ENCODE measurements at places on chromosomes 4 and X.

- DNase-seq: no peak
These were observed 9.6 kb downstream of the PSAPL1 start for GRCh38 chr4:7425124-7425523.

GRCh38 chr4:112109360-112110058 lies 35.7 kb upstream of the FAM241A start:
- peak; percentile 74 for DNase-seq

DNA sequence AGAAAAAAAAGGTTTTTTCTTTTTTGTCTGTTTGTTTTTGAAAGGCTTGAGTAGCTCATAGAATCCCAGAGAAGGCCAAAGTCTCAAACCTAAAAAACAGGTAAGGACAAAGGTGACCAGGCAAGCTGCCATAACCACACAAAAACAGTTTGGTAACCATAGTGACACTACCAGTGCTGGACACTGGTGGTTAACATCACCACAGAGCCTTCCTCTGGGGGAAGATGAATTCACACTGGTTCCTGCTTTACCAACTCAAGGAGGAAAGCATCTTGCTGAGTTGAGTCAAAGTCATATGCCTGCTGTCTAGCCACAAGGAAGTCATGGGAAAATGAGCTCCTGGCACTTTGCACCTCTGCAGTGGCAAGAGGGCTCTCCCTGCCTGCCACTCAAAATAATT lies 32.5 kb downstream of the IDS start:
- DNase-seq: peak; percentile 83

DNA sequence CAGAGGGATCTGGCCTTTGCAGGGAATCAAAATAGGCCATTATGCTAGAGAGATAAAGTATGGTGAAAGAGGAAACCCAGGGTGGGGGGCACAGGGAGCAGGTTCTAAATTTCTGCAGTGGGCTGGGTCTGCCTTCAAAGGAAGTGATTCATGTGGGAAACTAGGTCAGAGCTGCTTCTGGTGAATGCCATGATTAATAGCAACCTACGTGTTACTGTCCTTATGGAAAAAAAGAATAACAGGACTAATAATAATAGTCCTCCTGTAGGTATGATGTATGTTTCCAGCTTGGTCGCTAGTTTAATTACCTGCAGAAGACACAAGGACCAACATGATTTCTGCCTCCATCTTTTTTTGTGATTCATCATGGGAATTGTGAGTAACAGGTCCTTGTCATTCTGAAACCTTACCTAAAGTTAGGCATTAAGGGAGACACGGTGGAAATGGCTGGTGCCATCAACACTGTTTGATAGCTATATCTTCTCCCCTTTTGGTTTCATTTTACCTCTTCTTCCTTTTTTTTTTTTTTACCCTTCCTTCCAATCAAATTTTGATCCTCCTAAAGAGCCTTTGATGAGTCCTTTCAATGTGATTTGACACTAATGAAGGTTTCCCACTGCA lies 180.4 kb downstream of the CPEB2 start:
- DNase-seq: no peak

GRCh38 chr4:154361450-154361849 lies 130.1 kb downstream of the DCHS2 start:
- no peak for DNase-seq

DNA sequence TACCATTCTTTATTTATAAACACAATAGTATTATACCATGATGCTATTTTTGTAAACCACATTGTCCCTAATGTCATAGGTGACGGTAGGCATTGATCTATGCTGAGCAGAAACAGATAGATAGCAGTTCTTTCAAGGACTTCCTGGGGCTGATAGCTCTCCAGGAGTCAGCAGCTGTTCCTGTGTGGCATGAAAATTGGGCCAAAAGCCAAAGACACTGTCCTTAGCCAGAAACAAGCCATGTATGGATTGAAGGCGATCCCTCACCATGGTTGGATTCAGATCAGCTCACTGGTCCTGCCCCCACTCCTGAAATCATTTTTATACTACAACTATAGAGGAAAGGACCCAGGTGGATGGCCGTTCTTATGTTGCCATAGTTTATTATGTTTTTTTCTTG lies 53.6 kb downstream of the DDX60 start:
- DNase-seq: no peak

DNA sequence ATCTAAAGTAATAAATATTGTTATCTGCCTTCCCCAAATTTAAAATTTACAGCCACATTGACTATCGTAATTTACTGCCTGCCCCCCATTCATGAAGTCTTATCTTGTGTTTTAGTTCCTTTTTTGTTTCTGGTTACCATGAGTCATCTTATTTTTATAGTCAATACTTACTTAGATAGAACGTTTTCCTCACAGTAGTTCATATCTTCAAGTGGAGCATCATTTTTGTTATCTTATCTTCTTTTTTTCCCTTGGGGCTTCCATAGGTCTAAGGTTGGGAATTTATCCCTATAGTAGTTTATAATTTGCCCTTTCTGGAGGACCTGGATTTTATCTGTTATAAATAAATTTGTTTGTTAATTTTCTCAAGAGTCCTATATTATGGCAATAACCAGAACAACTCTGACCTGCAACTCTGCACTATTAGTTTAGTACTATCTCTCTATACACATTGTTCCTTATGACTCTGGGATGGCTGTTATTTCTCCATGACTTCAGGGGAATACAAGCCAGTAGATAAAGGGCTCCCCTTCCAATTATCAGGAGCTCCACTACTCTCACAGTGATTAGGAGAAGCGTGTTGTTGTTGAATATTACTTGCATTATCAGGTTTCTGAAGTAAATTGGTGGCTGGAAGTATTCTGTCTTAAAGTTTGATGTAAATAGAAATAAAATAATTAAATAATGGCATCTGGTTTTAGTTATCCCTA lies 330.6 kb downstream of the GALNTL6 start:
- no peak for DNase-seq

GRCh38 chr4:38232741-38233140 lies 272.5 kb downstream of the PTTG2 start:
- DNase-seq: no peak

DNA sequence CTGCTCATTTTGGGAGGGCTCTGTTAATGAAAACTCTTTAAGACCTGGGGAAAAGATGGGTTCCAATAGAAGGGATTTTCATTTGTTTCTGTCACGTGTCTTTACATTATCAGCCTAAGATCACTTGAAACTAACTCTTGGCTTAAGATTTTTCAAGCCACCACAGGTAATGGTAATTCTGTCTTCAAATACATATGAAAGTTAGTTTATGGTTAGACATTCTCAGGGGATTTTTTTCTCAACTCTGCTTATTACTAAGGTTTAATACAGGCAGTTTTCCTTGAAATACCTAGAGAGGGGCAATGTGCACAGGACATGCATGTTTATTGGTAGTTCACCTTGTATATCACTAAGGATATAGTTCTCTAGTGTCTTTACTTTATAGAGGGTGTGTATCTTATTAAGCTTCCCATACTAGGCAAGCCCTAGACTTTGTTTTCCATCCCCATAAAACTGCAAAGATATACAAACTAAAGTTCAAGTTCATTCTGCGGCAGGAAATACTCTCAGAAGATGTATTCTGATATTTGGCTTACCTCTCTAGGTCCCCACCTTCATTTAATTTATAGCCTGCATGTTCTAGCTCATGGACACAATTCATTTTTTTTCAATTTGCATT lies 38.2 kb upstream of the MYOZ2 start:
- DNase-seq: no peak

- DNase-seq: no peak
These were observed 30.0 kb upstream of the GTPBP6 start for GRCh38 chrX:348461-349117.

DNA sequence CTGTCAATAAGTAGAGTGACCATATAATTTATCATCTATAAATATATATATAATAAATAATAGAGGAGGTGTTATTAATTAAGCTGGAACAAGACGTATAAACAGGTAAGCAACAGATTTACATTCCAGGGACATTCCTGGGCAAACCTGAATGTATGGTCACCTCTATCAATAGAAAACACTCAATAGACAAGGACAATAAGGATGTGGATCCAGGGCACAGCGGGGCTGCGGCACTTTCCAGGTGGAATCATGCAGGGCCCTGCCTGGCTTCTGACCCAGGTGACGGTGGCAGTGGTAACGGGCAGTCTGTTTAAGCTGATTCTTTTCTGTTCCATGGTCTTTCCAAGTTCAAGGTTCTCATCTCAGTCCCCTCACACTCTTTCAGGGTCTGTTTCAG lies 22.5 kb downstream of the ENPEP start:
- no peak for DNase-seq

DNA sequence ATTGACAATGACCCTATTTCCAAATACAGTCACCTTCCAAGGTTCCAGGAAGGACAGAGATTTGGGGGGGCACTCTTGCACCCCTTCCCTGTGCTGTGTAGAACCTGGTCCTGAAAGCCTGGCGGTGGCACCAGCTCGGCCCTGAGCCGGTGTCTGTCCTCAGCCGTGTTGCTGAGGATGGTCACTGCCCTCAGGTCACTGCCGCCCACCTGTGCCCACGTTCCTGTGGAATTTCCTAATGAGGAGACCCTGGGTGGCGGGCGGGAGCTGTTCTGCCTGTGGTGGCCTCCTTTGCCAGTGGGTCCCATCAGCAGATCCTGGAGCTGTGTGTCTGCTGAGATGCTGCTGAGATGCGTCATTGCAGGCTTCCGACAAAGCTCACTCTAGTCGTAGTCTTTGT lies 32.9 kb downstream of the NELFA start:
- no peak for DNase-seq

DNA sequence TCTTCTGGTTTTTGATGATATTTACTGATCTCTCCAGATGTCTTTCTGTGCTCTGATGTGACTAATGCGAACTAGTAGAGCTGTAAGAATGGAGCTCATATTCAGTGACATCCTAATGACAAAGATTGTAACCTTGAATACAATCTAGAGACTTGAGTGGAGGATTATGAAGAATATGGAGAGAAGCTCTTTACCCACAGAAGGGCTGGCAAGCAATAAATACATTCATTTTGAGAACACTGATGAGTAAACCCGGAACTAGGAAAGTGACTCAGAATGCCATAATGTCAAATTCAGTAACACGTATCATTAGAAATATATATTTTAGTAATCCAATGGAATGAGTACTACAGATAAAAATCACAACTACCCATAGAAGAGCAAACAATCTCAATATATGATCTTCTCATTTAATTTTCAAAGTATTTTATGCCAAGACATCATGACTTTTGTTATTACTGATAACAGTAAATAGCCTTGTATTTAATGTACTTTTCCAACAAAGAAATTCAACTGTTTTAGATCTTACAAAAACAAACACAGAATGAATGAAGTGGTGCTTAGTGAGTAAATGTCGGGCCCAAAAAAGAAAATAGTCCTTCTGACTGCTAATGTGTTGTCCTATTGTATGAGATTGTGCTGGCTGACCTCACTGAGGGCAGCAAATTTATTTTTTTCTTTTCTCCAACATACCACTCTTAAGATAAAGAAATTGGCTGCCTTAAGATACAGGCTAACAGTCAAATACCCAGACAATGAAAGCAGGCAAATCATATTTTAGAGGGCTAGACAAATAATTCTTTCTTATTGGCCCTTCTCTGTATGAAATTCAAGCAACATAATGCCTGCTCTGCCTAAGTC lies 49.2 kb upstream of the HDAC8 start:
- no peak for DNase-seq

- DNase-seq: no peak
These were observed 1.0 kb downstream of the SOX3 start for GRCh38 chrX:140503714-140504351.

GRCh38 chrX:16786791-16787735 lies 797 bp downstream of the TXLNG start:
- DNase-seq: peak; percentile 2

- DNase-seq: no peak
These were observed 6.7 kb downstream of the CCNQ start for GRCh38 chrX:153592091-153592833.

- no peak for DNase-seq
These were observed 51.9 kb downstream of the NAA11 start for GRCh38 chr4:79273915-79274314.

DNA sequence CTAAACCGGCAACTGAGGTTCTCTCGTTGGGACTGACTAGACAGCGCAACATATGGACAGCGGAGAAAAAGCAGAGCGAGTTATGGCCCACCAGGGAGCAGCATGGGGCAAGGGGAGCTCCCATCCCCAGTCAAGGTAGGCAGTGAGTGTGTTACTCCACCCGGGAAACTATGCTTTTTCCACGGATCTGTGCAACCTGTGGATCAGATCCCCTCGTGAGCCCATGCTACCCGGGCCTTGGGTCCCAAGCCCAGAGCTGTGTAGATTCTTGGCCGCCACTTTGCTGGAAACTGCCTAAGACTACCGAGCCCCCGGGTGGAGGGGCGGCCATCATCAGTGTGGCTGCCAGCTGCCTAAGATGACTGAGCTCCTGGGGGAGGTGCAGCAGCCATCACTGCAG lies 140.9 kb downstream of the PAPSS1 start:
- DNase-seq: no peak

DNA sequence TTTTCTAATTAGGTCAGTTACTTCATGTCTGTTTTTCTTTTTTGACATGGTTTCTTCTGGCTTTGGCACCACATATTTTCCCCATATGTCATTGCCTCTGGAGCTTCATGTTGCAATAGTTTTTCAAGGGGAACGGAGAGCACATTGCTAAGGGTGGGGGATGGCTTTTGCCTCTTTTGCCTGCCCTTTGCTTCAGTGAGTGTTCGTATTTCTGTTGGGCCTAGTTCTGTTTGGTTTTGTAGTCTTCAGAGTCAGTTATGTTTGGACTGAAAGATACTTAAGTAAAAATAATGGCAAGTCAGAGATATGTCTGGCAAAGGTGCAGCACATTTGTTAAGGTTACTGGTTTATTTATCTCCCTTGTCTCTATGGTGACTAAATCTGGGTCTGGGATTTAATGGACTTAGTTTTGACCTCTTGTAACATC lies 29.1 kb downstream of the FHL1 start:
- DNase-seq: no peak

- no peak for DNase-seq
These were observed 300.1 kb upstream of the FTHL17 start for GRCh38 chrX:31371956-31372355.

DNA sequence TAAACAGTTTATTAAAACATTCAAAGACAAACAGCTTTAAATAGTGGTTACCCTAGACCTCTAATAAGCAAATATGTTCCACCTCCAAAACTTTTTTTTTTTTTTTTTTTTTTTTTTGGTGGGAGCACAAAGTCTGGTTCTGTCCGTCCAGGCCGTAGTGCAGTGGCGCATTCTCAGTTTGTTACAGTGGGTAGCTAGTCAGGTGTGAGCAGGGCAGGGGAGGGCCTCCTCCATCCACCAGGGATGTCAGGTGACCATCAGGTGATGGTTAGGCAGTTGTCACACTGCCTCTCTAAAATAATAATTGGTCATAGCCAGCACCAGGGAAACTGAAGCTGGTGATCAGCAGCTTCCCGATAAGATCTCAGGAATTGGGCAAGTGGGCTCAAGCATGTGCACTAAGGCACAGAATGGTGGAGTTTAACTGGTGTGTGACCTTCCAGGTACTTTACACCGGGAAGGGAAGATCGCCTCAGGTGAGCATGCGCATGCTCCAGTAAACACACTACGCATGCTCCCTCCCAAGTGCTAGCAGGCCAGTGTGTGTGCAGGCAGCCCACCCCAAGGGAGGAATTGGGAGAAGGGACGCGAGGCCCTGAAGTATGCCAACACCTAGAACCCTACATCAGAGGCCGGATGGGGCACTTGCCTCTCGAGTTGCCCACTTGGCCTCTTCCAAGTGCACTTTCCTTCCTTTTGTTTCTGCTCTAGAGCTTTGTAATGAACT lies 27.2 kb downstream of the TNIP2 start:
- no peak for DNase-seq
